ENCODE measurements at places on chromosomes 16 and 17.
A peak's percentile ranks its signal among the peaks of the same experiment; 100 is the strongest.

GRCh38 chr16:65318590-65319257 is 196.9 kb upstream of the CDH11 start:
- DNase-seq = no peak

- DNase-seq = no peak
Observed at GRCh38 chr16:73739049-73739769, 557.4 kb upstream of the PSMD7 start.

DNA sequence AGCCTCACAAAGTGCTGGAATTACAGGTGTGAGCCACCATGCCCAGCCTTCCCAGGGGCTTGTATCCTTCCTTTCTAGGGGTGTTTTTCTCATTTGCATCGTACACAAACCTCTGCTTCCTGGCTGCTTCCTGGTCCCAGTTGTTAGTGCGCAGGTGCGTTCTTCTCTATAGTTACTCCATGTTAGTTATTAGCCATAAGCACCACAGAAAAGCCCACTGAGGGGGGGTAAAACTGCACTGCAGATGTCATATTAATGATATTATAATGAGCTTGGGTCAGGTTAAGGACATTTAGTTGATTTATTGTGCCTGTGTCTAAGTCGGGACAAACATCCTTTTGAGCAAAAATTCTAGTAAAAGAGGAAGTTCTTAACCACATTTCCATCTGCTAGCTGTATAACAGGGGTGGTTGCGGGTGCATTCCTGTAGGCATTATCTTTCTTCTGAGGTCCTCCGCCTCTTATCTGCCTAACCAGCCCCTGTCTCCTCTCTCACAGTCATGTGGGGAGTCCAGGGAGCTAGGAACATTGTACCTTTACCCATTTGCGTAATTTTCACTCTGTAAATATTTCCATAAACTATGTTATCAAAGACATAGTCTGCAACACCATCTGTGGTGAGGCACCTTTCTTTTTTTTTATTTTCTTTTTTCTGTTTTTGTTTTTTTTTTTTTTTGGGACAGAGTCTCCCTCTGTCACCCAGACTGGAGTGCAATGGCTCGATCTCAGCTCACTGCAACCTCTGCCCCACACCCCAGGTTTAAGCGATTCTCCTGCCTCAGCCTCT is 23.6 kb upstream of the ATF7IP2 start:
- DNase-seq = no peak

- no peak for DNase-seq
Observed at GRCh38 chr16:55526441-55526840, 17.6 kb downstream of the LPCAT2 start.

- DNase-seq = peak; percentile 40
Observed at GRCh38 chr16:3101018-3101840, 2.1 kb upstream of the ZSCAN10 start.
